ENCODE measurements at places on chromosomes 12 and 14. TPM values are rescaled to one million over a fixed set of nuclear protein-coding genes. Genes with fewer than 3 reads are reported as not detected.

Gene MYH6
- polyA plus RNA-seq: 50.3 TPM

Gene GPR68
- not detected for polyA plus RNA-seq

Gene GUCY2C
- 0.13 TPM for polyA plus RNA-seq

Gene OAS2
- polyA plus RNA-seq: 1.5 TPM

Gene ERG28
- 6.4 TPM for polyA plus RNA-seq

Gene POU6F1
- polyA plus RNA-seq: 2.3 TPM

Gene STXBP6
- 2.2 TPM for polyA plus RNA-seq

Gene OTOGL
- polyA plus RNA-seq: 0.07 TPM

Gene LTB4R
- polyA plus RNA-seq: 0.35 TPM

Gene FAM161B
- polyA plus RNA-seq: 7.1 TPM

Gene TMEM233
- 78.3 TPM for polyA plus RNA-seq

Gene USP44
- polyA plus RNA-seq: 0.14 TPM

Gene ESRRB
- 1.5 TPM for polyA plus RNA-seq

Gene ARHGAP9
- polyA plus RNA-seq: 2.0 TPM

Gene KLRB1
- 0.03 TPM for polyA plus RNA-seq

Gene C12orf42
- polyA plus RNA-seq: not detected

Gene OR6C2
- not detected for polyA plus RNA-seq

Gene ANAPC7
- polyA plus RNA-seq: 35.1 TPM

Gene MYRFL
- polyA plus RNA-seq: 0.06 TPM

Gene ZDHHC22
- polyA plus RNA-seq: 0.01 TPM

Gene PKP2
- polyA plus RNA-seq: 4.0 TPM

Gene LTA4H
- 22.2 TPM for polyA plus RNA-seq

Gene KCNC2
- not detected for polyA plus RNA-seq

Gene NKX2-8
- not detected for polyA plus RNA-seq

Gene PPP2R5E
- polyA plus RNA-seq: 10.8 TPM

Gene KLRD1
- polyA plus RNA-seq: 0.03 TPM

Gene B4GALNT3
- polyA plus RNA-seq: 0.57 TPM

Gene MEG3
- 23.3 TPM for polyA plus RNA-seq

Gene NGB
- not detected for polyA plus RNA-seq

Gene ACOT4
- 2.5 TPM for polyA plus RNA-seq

Gene SERPINA5
- 2.6 TPM for polyA plus RNA-seq

Gene LGR5
- polyA plus RNA-seq: 19.5 TPM

Gene SLC6A13
- polyA plus RNA-seq: 0.08 TPM
